HuH-7.5 (cell line): ENCODE measurements at places on chromosomes 11 and 22.

DNA sequence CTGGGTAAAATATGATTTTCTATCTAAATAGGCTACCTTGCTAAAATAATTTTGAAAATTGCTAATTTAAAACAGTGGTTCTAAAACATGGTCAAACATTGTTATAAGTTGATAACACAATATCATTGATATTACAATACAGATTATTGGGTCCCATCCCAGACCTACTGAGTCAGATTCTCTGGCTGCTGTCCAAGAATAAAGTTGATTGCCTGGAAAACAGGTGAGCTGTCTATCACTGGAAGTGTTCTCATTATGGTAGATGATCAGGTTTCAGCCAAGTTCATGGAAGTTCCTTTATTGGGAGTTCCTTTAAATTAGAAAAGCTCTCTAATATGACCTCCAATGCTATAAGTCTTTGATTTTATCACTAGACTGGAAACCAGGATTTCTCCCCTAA, 52.3 kb downstream of the SC5D start:
- no peak for DNase-seq

DNA sequence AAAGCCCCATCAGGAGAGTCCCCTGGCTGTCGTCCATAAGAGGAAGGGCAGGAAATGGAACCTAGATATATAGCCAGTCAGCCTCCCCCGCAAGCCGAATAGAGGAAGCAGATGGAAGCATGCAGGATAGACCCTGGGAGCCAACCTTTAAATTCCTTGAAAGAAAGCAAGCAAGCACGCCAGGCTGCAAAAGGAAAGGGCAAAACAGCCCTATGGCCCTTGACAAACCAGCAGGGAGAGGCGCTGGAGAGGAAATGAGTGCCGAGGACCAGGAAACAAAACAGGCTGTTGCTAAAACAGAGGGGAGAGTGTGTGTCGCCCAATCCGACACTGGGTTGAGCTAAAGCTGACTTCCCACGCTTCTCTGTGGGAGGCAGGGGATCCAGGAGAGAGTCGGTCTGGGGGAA, 203.5 kb upstream of the MTNR1B start:
- no peak for DNase-seq

DNA sequence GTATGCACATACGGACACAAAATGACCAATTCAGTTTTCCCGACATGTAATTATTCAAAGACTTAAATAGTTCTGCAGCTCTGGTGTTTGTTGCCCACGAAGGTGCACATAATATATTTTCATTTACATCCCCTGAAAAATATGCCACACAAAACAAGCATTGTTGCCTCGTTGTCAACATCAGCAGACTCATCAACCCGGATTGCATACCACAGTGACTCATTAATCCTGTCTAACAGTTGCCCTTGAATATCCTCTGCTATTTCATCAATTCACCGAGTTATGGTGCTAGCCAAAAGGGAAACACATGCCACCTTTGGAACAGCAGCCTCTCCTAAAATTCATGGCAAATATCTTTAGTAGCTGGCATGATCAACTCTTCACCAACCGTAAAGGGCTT, 582.2 kb downstream of the LRRC4C start:
- DNase-seq, result no peak

- DNase-seq, result no peak
These were observed 6.4 kb downstream of the MMP12 start for GRCh38 chr11:102868339-102868738.

- no peak for DNase-seq
These were observed 3.8 kb downstream of the RSPH14 start for GRCh38 chr22:23137905-23138561.

GRCh38 chr22:49509016-49509415, 318.7 kb downstream of the BRD1 start:
- DNase-seq, result no peak

- no peak for DNase-seq
These were observed 106.7 kb upstream of the ZC3H12C start for GRCh38 chr11:109986488-109986887.

GRCh38 chr22:43411869-43412807, at the start of gene MPPED1:
Gene MPPED1 (plus strand): TSS chr22:43412014. CDS start chr22:43424986, 12,972 bp downstream.
- DNase-seq, result no peak

DNA sequence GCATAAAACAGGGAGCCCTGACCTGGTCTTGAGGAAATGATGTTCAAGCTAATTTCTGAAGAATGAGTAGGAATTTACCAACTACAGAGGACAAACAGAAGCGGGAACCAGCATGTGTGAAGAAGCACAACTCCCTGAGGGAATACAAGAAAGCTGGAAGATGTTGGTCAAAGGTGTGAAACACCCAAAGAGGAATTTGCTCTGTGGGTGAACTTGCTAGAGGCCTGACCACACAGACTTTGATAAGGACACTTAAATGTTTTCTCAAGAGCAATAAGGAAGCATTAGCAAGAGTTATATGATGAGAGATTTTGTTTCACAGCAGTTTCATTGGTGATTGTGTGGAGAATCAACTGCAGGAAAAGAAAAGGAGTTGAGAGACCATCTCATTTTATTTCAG, 17.6 kb downstream of the SLC5A12 start:
- no peak for DNase-seq

DNA sequence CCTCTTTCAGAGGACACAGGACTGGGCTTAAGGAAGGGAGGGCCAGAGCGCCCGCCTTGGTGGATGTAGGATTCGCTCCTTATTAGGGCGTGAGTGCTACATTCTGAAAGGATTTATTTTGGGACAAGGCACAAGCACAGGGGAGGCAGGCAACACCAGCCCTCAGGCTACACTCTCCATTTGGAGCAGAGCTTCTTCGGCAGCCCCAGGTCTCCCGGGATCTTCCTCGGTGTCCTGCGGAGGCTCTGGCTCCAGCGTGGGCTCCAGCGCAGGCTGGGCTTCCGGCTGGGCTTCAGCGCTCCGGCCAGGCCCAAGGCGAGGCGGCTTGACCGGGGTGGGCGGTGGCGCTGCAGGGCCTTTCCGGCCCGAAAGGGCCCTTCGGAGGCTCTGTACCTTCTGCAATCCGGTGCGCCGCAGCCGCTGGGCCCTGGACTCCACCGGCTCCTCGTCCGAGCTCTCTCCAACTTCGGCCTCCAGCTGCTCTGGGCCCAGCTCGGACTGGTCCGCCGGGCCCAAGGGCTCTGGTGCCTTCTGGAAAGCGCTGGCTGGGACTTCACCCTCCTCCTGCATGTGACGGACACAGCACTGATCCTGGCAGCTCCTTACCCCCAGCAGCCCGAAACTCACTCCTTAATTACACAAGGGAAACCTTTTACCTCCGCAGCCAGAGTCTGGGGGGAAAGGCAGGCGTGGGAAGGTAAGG, 1.1 kb downstream of the CAVIN3 start:
- DNase-seq, result no peak

DNA sequence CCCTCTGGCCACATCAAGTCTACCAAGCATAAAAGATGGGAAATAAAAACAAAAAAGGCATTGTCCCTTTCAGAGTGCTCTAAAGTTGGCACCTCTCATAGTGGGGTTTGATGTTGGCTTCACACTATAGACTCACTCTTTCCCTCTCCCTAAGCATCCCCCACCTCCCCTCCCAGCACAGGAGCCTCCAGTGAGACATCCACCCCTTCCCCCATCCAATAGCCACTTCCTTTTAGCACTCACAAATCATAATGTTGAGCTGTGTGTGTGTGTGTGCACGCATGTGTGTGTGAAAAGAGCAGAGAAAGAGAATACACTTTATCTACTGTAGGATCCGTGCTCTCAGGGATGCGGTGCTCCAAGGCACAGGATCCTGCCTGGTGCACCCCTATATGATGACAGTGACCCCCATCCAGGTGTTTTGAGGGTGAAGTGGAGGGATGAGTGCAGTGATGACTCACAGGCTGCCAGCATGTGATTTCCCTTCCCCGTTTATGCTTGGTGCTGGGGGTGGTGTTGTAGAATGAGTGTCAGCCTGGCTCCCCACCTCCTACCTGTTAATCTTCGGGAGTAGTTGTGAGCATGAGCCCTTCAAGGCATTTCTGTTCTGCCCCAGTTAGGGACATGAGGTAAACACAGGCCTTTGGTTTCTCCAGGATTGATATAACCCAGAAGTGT, 235.2 kb upstream of the B3GAT1 start:
- no peak for DNase-seq

GRCh38 chr11:17012179-17012578, 2.0 kb downstream of the PLEKHA7 start:
- no peak for DNase-seq

- DNase-seq, result peak; percentile 75
These were observed 2.4 kb downstream of the SIDT2 start for GRCh38 chr11:117180661-117181585.
